Skin of body (tissue), 3 donors: ENCODE measurements at places on chromosomes 6 and 20.

- no peak for DNase-seq
These were observed 37.8 kb downstream of the NCOA7 start for GRCh38 chr6:125828476-125829039.

DNA sequence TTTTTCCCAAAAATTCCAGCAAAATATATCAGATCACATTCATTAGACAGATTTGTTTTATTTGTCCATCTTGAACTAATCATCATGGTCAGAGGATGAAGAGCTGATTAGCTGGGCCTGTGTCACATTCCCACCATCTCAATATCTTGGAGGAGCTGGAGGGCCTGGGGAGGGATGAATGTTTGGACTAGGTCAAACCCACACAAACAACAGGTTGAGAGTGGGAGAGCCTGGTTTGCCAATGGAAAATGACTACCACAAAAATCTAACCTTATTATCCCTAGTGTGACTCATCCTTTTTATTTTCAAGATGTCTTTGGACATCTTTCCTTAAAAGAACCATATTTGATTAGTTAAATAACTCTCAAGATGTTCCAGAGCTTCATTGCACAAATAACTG lies 242.4 kb downstream of the OGFRL1 start:
- DNase-seq = no peak

- DNase-seq = no peak
These were observed 37.8 kb downstream of the ELOVL5 start for GRCh38 chr6:53310771-53311585.

DNA sequence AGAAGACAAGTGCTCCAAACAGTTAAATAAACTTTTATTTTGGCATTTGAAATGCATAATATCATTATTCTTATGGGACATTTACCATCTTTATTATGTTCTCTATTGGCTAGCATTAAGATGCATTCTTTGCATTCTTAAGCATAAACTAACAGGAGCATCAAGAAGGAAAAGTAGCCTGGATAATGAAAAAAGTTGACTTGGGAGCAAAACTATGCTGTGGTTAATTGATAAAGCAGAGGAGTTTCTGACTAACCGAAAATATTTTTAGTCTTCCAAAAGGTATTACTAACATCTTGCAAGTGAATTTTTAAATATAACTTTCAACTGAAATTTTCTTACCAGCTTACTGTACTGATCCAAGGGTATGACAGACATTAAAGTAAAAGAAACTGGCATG lies 140.3 kb downstream of the FLRT3 start:
- DNase-seq = no peak

- DNase-seq = no peak
These were observed 155.1 kb upstream of the MLIP start for GRCh38 chr6:53956068-53956711.
